Cortex of kidney (tissue), 1 donor: ENCODE measurements at places on chromosomes 6 and 20.

DNA sequence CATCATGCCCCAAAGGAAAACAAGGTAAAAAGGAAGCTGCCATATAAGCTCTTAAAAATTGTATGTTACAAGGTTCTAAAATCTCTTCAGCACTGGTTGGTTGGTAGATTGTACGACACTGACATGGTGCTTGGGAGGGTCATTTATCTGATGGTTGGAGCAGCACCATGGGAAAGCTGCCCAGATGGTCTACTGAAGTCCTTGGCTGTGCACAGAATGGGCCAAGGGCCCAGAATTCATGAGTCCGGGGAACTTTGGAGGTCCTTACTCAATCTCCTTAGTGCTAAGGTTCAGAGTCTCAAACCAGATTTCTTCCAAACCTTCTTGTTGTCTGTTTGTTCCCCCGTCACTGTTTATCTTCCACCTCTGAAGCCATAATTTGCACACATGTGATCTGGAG lies 314.4 kb downstream of the ESR1 start:
- DNase-seq = no peak

DNA sequence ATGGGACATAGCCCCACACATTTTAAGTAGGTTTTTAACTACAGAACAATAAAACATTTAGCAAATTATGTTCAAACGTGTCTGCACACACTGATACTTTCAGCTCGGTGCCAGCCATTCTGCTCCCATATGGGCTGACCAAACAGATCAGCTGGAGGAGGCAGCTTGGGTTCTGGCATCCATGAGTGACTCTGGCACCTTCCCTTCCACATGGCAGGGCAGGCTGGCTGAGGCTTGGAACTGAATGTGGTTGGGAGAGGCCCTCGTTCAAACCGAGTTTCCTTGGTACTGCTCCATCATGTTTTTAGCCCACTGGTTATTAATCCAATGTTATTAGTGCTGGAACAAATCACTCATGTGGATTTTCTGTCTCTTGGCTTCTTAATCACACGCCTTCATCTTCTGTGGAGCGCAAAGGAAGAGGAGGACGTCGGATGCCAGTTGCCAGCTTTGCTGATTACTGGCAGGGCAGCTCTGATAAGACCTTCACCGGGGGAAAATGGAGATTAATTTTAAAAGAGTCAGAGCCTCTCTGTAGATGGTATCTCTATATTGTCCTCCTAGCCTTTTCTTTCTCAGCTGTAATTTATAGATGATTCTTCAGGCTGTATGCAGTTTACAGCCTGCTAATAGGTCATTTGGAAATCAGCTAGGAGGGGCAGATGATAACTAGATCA lies 93.1 kb upstream of the TIAM2 start:
- DNase-seq = no peak

GRCh38 chr6:44011350-44011920 lies 115.8 kb downstream of the MRPL14 start:
- DNase-seq = no peak

DNA sequence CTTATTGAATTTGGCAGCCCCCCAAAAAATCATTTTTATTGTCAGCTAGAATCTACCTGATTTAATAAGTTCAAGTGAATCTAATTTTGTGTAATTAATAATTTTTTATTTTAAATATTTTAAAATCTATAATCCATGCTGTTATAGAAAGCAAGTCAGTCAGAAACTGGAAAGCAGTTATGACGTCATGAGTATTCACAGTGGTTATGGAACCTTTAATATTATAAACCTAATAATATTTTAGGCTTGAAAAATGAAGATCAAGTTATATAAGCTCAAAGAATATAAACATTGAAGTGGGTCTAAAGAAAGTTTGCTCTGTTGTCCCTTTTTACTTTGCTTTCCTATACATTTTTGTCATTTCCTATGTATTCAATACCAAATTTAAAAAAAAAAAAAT lies 1075.1 kb upstream of the EPHA7 start:
- DNase-seq = no peak

DNA sequence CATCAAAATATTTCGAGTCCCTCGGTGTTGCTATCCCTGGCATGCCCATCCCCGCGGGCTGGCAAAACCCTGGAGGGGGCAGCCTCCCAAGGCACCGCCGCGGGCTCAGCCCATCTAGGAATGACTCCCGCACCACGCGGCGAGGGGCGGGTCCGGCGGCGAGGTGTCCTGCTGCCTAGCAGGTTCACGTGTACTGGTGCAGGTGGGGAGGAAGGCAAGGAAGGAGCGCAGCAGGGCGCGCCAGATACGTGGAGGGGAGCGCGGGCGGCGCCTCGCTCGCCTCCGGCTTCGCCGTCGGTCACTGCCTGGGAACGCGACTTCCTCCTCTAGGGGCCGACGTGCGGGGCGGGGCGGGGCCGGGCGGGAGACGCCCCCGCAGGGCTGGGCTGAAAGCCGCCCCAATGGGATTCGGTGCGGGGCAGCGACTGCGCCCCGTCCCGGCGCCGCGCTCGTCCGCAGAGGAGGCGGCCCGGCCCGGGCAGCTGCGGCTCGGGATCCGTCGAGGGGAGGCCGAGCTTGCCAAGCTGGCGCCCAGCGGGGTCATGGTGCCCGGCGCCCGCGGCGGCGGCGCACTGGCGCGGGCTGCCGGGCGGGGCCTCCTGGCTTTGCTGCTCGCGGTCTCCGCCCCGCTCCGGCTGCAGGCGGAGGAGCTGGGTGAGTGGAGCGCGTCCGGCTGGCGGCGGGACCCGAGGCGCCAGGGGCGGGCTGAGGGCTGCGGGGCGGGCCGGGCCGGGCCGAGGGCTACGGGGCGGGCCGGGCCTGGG lies at the start of gene DCBLD1:
Gene DCBLD1, plus strand, starts transcription at position 435 of the 764 bp plus-strand sequence. Its CDS starts 108 bp downstream, at position 543.
- peak; percentile 58 for DNase-seq
